ENCODE measurements at places on chromosomes 2 and 18. TPM values are rescaled to one million over a fixed set of nuclear protein-coding genes. Genes with fewer than 3 reads are reported as not detected.

DNA sequence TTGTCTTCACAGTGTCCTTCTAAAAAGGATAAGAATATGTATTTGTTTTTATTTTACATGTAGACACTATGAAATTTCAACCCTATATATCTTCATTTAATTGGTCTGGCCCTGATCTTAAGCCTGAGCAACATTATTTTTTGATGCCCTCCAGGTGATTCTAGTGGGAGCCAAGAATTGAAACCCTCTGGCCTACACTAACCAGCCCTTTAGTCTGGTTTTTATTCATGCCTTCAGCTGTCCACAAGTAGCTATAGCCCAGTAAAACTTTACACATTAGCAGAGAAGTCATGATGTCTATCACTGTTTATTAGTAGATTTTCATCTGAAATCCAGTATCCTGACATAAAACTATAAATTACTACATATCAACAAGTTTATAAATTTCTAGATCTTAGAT is 52.7 kb upstream of the UBXN4 start:
- no peak for DNase-seq

DNA sequence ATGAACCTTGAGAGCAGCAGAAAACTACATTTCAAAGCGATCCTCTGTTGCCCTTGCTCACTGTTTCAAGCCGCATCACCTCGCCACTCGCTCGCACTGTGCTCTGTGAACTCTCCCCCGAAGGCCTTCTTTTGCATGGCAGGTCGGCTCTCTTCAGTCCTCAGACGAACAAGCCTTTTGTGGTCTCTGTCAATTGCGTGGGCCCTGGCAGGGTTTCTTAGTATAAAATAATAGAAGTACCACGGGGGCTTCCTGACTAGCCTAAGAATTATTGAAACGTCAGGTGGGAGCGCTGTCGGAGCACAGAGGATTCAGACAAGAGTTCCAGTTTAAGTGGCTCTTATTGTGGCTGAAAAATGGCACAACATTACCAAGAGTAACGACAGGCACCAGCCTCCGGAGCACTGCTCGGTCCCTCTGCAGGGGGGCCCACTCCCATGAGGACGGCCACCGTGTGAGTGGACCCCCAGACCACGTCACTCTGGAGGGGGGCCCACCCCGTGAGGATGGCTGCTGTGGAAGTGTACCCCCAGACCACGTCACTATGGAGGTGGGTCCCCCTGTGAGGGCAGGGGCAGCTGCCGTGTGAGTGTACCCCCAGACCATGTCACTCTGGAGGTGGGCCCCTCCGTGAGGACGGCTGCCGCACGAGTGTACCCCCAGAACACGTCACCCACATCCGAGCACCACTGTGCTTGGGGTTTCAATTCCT is 237.7 kb downstream of the HDAC4 start:
- DNase-seq: no peak

GRCh38 chr2:226600184-226600583 is 199.4 kb downstream of the IRS1 start:
- no peak for DNase-seq

DNA sequence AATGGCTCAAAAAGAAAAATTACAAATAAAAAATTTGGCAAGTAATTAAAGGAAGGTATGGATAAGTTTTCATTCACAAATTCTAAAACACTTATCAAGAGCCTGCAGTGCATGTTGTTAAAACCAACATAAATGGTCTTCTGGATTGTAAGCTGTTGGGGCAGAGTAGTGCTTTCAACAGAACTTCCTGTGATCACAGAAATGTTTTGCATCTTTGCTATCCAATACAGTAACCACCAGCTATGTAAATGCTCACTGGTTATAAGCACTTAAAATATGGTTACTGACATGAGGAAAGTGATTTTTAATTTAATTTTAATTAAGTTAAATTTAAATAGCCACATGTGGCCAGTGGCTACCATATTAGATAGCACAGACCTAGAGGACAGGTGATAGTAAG is 133.1 kb downstream of the NBAS start:
- DNase-seq: no peak

GRCh38 chr18:74081966-74082741 is 65.5 kb downstream of the FBXO15 start:
- peak; percentile 60 for DNase-seq

GRCh38 chr2:181984060-181984459 is 1.6 kb upstream of the PPP1R1C start:
- DNase-seq: no peak

DNA sequence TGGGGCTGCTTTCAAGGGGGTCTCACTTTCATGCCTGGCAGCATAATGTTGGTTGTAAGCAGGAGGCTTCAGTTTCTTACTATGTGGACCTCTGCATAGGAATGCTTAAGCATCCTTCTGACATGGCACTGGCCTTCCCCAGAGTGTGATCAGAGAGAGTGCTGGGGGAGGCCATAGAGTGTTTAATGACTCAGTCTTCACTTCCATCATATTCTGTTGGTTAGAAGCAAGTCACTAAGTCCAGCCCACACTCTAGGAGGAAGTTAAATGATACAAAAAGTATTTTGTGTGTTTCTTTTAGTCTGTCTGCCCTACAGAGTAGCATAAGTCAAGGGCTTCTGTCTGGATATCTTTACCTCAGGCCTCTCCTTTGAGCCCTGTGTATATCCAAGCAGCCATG is 64.9 kb downstream of the GALNT1 start:
- no peak for DNase-seq

DNA sequence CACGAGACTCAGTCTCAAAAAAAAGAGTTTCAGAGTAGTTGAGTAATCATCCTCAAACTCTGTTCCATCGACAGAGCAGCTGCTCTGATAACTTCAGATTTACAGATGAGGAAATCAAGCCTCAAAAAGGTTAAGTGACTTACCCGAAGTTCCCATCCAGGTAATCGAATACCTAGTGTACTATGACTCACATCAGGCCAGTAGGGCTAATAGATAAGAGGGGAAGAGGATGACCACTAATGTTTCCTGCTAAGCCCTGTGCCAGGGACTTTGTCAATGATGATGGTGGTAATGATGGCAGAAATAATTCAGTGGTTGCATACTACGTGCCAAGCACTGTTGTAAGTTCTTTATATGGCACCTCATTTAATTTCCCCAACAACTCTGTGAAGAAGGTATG is 80.9 kb downstream of the PLB1 start:
- no peak for DNase-seq

DNA sequence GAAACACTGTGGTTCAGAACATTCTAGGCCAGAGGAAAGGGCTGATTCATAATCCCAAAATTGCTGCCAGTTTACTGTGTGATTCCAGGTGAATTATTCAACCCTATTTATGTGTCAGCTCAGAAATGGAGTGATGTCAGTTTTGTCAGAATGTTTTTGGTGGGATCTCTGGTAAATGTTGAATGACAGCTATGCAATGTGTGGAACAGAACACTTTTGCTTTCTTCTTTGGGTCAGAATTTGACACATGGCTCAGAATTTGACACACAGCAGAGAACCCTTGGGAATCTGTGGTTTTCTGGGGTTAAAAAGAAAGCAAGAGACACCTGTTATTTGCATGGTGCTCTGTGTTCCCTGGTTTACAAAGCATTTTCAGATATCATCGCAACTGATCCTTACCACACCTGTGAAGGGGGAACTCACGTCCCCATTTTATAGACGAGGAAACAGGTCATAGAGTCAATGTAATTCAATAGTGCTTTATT is 1.6 kb upstream of the MTA3 start:
- DNase-seq: no peak

DNA sequence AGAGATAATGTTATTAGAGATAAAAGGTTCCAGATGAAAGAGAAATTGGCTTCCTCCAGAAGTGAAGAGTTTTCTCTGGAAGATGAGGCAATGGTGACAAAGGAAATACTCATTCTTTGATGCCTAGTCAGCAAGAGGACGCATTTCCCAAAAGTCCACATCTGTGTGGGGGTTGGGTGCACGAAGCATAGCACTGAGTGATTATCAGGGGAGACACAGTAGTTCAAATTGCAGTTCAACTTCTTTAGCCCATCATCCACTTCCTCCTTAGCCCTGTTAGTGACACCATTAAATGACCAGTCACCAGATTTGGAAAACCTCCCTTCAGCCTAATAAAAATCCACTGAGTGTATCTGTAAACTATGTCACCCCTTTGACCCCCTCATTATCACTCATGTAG is 80.9 kb upstream of the PHLPP1 start:
- no peak for DNase-seq

- no peak for DNase-seq
These were observed 144.1 kb downstream of the CDC42EP3 start for GRCh38 chr2:37527361-37527760.

DNA sequence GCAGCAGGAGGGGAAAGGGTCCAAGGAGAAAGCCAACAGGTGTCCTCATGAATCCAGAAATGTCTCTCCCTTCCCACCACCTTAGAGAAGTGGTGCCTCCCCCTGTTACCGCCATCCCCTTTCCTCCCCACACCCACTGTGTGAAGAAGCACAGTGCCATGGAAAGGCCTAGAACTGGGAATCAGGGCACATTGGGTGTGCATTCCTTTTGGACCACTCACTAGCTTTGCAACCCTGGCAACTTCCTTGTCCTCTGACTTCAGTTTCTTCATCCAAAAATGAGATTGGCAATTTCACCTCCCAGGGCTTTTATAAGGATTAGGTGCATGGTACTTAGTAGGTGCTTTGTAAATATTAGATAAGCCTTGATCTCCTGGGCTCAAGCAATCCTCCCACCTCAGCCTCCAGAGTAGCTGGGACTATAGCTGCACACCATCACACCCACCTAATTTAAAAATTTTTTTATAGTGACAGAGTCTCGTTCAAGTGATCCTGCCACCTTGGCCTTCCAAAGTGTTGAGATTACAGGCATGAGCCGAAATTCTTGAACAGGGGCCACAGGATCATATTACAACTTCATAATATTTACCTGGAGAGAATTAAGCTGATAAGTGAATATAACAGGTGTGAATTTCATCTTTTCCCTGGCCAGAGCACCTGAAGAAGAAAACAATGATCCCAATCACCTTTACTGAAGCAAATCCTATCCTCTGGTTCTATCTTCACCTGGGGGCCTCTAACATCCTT is 97.9 kb upstream of the TAF1B start:
- no peak for DNase-seq

DNA sequence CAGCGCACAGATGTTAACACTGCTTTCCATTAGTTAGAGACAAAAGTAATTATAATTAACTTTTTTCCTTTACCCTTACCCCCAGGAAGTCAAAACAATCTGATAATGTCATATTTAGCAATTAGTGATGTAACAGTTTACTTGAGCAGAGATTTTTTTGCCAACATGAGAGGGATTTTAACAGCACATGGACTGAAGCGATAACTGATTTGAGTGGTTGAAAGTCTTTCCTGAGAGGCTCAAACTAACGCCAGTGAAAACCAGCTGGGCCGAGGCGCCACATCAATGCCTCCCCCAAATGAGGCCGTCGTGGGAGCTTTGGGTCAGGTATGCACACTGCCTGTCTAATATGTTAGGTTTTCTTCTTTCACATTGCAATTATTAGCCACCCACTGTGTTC is 469.9 kb upstream of the SMIM21 start:
- no peak for DNase-seq

DNA sequence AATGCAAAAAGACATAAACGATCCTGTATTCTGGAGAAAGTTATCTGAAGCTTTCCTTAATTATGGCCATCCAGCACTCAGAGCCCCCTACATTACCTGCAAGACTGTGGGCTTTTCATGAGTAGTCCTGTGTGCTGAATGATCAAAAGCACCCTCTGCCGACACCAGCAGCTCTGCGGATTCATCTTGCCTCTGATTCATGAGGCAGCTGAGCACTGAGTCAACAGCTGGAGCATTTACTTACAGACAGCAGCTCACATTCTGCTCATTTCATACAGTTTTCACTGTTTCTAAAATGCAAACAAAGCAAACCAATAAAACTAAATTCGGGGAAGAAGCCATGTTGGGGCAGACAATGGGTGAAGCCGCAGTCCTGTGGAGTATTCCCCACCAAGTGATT is 886.5 kb downstream of the CNTNAP5 start:
- DNase-seq: no peak

DNA sequence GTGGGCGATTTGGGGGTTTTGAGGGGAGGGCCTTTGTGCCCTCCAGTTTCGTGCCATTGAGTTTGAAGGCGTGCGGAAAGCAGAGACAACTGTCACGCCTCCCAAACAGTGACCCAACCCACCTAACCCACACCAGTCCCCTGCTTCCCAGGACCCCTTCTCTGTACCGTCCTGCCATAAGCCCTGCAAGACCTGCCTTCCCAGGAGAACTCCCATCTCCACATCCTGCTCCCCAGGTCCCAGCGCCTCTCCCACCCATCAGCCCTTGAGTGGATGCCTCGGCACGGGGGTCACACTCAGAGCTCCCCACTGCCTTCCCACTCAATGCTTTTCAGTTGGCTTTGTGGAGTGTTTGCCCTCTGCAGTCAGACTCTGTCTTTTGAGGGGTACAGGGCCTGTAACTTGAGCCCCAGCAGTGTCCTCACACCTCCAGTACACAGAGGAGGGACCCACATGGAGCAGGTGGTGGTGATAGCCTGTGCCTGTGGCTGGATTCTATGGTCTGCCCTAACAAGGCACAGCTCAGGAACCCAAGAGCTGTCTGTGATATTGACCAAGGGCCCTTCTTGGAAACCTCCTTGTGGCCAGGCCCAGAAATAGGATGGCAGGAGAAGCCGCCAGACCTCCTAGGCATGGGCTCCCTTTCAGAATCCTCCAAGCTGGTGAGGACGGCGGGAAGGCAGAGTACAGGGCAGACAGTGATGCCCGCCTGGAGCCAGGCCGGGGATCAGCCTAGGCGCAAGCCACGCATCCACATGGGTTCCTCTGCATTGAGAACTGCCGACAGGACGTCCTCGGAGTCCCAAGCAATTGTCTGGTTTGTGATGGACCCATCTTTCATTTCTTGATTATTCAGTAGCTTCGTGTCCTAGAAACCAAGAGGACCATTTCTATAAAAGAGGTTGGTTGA is 44.4 kb upstream of the SMAD7 start:
- DNase-seq: no peak

- no peak for DNase-seq
These were observed 9.6 kb downstream of the KCNJ3 start for GRCh38 chr2:154707994-154708575.

DNA sequence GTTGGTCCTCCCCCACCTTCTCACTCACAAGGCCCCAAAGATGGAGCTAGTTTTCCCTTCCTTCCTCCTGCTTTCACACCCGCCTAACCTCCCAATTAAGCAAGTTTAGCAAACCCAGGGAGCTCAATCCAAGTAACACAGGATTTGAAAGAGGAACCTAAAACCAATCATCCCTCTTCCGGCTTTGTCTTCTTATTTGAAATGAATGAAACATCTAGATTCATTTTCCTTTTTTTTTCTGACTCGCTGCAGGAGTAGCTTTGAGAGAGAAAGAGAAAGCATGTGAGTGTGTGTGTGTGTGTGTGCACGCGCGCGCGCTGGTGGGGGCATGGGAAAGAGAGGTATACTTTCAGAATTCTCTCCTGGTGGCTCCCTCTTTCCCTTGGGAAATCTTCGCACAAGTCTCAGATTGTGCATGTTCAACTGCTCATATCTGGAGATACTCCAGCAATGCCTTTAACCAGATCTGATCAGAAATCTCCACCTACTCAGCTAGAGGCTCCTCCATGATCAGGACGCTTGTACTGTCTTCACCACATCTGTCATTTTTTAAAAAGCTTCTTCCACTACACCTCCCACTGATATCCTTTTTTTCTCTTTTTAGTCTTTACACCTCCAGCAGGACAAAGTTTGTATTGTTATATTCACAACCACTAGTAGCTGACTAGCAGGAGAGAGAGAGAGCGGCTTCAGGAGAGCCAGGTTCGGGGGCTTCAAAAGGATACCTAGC is 1.7 kb downstream of the SLC8A1 start:
- DNase-seq: no peak

Gene ZNF804A
- not detected for total RNA-seq

Gene ASXL2
- 53.2 TPM for total RNA-seq

Gene ALPG
- total RNA-seq: not detected

Gene ALPI
- not detected for total RNA-seq

Gene PROC
- 0.49 TPM for total RNA-seq

Gene LHCGR
- not detected for total RNA-seq

Gene CRYBA2
- not detected for total RNA-seq

Gene OTOF
- 0.89 TPM for total RNA-seq
